LNCaP clone FGC (cell line): ENCODE measurements at places on chromosomes 1 and 21.

GRCh38 chr1:210724768-210725167 is 396.1 kb downstream of the HHAT start:
- DNase-seq: no peak

- DNase-seq: no peak
Observed at GRCh38 chr21:38280454-38280853, 23.7 kb downstream of the KCNJ15 start.

GRCh38 chr1:29991025-29991424 is 732.4 kb downstream of the MATN1 start:
- peak; percentile 33 for DNase-seq

DNA sequence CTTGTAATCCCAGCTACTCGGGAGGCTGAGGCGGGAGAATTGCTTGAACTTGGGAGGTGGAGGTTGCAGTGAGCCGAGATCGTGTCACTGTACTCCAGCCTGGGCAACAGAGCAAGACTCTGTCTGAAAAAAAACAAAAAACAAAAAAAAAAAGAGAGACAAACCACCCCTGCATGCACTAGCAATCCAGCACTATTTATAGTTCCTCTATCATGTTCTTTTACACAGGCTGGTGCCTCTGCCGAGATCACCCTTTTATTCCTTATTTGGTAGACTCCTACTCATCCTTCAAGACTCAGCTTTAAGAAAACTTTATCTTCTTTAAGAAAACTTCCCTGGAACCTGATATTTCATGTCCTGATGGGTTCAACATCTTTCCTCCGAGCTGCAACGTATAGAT is 10.8 kb downstream of the FMO5 start:
- no peak for DNase-seq

DNA sequence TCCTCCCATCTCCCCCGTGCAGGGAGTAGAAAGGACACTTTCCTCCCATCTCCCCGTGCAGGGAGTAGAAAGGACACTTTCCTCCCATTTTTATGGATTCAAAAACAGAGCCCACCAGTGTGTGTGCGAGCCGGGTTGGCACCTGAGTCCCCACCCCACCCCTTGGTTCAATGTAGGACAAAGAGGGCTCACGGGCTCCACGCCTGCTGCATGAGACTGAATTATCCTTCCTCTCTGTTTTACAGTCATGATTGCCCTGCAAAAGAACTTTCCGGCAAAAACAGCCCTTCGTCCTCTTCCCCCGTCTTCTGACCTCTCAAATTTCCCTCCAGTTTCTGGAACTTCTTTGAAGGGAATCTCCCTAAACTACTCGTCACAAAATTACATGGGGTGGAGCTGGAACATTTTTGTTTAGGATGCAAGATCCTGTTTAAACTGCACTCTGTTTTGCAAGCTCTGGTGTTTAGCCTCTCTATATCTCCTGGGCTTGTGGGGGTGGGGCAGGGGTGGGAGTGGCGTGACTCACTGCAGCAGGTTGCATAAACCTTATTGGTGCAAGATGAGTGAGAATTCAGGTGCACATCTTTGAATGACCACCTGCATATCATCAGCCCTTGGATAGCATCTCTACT is 99.8 kb downstream of the PSMG1 start:
- DNase-seq: no peak

GRCh38 chr1:172466795-172467407 is 23.0 kb upstream of the PIGC start:
- DNase-seq: no peak

DNA sequence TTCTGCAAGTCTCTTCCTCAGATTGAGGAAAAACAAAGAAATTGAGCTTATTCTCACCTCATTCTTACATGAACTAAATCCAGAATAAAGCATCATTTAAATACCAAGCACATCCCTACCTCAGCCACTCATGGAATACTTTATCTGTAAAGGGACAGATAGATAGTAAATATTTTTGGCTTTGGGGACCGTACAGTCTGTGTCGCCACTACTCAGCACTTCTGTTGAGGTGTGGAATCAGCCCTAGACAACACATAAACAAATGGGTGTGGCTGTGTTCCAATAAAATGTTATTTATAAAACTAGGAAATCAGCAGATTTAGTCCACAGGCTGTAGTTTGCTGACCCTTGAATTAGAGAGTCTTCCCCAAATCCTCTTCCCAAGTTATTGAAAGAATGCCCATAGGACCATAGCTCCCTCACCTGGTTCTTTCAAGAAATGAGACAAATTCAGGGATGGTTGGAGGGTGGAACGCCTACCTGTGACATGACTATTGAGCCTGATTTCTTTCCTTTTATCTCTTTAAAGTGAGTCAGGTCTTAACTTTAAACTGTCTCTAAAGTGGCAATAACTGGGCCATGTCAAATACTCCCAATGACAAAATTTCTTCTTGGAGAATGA is 878.5 kb downstream of the USP25 start:
- DNase-seq: no peak
